Stimulated activated CD8-positive, alpha-beta memory T cell treated with anti-CD3 and anti-CD28 coated beads, Interleukin-4, amount 100 ng/mL, for 4 hours (primary cell): ENCODE measurements at places on chromosomes 3 and 15.

- DNase-seq = no peak
Measured at GRCh38 chr3:188486126-188486525, 332.2 kb downstream of the LPP start.

GRCh38 chr3:114026331-114026730 lies 30.0 kb downstream of the CCDC191 start:
- no peak for DNase-seq

GRCh38 chr3:170907637-170908234 lies 701 bp downstream of the EIF5A2 start:
- no peak for DNase-seq

DNA sequence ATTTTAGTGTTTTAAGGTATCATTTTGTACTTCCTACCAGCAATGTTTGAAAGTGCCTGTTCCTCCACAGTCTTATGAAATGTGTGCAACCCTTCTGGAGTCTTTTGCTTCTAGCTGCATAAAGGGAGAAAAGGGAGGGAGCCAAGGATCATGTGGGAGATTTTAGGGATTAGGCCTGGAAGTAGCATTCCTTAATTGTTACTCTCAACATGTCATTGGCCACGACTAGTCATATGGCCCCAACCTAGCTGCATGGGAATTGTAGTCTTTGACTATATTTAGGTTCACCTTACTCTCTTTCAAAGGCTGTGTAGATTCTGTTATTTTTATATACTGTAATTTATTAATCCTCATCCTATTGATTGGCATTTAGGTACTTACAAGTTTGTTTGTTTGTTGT lies 14.9 kb downstream of the CRTAP start:
- DNase-seq = no peak

DNA sequence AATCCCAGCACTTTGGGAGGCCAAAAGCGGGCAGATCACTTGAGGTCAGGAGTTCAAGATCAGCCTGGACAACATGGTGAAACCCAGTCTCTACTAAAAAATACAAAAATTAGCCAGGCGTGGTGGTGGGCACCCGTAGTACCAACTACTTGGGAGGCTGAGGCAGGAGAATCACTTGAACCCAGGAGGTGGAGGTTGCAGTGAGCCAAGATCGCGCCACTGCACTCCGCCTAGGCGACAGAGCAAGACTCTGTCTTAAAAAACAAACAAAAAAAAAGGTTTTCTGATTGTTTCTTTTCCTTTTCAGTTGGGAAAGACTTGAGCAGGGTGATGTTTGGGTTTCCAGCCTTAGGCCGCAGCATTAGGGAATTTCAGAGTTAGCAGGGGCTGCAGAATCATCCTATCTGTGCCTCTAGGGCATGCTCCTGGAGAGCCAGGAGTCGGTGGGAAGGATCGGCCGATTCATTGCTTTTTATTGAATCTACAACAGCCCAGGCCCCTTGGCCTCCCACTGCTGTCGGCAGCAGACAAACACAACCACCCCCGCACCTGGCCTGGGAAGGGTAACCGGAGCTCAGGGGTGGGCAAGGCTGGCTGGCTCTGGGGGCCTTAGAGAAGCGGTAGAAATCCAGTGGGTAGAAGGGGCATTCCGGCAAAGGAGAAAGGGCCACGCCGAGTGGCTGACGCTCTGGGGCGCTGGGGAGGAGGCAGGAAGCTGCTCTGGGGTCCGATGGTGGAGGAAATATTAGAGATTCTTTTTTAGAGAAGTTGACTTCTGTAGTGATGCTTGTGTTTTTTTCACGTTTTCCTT lies 6.3 kb downstream of the CHAC1 start:
- no peak for DNase-seq

GRCh38 chr3:13046569-13047274 lies 26.5 kb downstream of the IQSEC1 start:
- DNase-seq = no peak

DNA sequence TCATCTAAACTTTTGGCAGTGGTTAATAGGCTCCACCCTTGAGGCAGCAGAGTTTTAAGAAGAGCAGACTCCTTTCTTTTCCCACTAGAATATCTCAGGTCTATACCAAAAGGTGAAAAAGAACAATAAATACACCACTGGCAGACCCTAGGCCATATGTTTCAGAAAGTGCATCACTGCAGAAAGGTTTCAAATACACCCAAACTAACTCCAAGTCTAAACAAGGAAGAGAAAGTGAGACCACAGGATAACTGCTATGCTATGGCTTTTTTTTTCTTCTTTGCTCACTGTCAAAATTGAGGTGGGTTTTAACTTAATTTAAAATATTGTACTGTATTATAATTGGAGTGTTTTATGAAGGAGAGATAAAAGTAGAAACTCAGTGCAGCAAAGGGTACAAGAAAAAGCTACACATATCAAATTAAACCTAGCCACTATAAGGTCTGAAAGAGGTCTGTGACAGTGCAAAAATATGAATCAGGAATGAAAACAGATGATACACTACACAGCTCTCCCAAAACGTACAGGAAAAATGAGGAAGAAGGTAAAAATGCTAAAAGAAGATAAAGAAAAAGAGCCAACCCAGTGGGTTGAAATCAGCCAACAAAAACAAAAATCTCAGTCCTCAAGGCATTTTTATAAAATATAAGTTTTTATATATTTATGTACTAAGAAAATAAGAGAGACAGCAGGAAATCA lies 8.4 kb downstream of the SNX4 start:
- DNase-seq = no peak
